Erythroblast (primary cell): ENCODE measurements at places on chromosomes 1 and 21.

DNA sequence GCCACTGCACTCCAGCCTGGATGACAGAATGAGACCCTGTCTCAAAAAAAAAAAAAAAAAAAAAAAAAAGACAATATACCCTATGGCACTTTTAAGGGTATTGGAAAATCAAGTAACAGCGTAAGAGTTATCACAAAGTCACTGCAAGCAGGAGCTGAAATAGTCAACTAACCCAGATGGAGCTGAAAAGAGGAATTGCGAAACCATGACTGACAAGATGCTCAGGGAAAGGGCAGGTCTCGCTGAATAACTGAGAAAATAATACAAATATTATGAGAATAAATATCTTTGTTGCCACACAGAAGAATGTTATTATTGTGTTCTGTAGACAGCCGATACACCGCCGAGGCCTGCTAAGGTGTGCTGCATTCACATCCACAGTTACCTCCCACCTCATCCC is 17.8 kb downstream of the HLCS start:
- DNase-seq = no peak

- no peak for DNase-seq
Observed at GRCh38 chr1:89666640-89667039, 33.7 kb downstream of the LRRC8C start.

GRCh38 chr1:14661222-14661621 is 62.7 kb downstream of the KAZN start:
- DNase-seq = no peak

GRCh38 chr1:50969611-50970508 is at the start of gene CDKN2C:
CDKN2C (plus strand) TSS chr1:50970245; CDS start chr1:50970369, 124 bp downstream.
- peak; percentile 86 for DNase-seq

GRCh38 chr1:17335821-17336710 is 28.1 kb downstream of the PADI4 start:
- peak; percentile 39 for DNase-seq

DNA sequence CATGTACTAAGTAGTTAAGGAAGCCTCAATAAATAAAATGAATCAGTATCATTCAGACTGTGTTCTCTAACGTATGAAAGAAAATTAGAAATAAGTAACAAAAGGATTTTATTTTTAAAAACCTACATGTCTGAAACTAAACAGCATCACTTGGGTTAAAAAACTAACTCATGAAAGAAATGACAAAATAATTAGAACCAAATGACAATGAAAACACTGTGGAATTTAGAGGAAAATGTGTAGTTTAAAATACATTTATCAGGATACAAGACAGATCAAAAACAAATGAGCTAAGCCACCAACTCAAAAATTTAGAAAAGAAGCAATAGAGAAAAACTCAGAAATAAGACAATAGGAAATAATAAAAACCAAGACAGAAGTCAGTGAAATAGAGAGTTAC is 108.7 kb downstream of the TENT5C start:
- DNase-seq = no peak
